ENCODE measurements at places on chromosomes 4 and X. TPM values are rescaled to one million over a fixed set of nuclear protein-coding genes. Genes with fewer than 3 reads are reported as not detected.

Gene RFC1
- 34.9 TPM for total RNA-seq

GRCh38 chr4:158769175-158769921 is 522 bp downstream of the FNIP2 start:
- H3K4me1 ChIP-seq: peaks cover 6% of the 10 kb centered on the region
- no peaks in the 10 kb centered on the region for H3K27me3 ChIP-seq

- H3K27me3 ChIP-seq: no peaks in the 10 kb centered on the region
- H3K27ac ChIP-seq: no peak overlapping the region
- no peaks in the 10 kb centered on the region for H3K36me3 ChIP-seq
- no peaks in the 10 kb centered on the region for H3K4me1 ChIP-seq
- H3K4me3 ChIP-seq: no peak overlapping the region
These were observed 22.9 kb downstream of the FHL1 start for GRCh38 chrX:136170139-136170800.

Gene OTOP1
- 0.25 TPM for total RNA-seq

Data from testis (tissue), 5 donors.